Cortex of kidney (tissue), 1 donor: ENCODE measurements at places on chromosomes 12 and 14.

DNA sequence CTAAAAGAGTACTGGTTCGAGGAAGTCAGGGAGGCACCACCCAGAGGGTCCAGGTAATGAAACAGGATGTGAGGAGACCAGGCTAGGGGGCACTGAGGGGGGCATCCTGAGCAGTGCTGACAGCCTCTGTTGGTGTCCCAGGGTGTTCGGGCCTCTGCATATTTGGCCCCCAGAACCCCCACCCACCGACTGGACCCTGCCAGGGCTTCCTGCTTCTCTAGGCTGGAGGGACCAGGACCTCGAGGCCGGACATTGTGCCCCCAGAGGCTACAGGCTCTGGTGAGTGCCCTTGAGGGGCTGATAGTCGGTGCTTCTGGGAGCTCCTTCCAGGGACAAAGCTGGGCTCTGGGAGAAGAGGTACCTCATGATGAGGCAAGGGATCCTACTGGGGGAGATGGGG lies 2.6 kb downstream of the TROAP start:
- no peak for DNase-seq

- DNase-seq, result no peak
Measured at GRCh38 chr14:64572386-64573104, 22.8 kb downstream of the PPP1R36 start.

DNA sequence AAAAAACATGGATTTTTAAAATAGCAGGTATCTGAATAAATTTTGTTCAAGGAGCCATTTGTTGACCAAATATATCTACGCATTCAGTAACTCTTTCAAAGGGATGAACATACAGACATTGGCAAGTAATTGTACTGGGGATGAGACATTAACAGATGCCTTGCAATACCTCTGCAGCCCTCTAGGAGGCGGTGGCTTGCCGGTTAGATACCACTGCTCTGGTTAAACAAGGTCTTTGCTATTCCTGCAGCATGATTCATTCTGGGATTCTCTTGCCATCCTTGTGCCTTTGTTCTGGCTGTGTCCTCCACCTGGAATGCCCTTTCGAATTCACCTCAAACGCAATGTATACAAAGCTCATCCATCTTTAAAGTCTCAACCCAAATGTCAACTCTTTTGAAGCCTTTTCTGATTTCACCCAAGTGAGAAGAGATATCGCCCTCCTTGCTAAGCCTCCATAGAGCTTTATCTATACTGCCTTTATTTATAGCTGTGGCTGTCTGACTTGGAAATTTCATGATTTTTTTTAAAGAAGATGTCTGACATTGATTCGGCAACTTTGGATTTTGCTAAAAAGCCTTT lies 131.0 kb upstream of the SRRM4 start:
- no peak for DNase-seq

- DNase-seq, result no peak
Measured at GRCh38 chr12:122793685-122794106, 19.3 kb downstream of the CCDC62 start.

- DNase-seq, result no peak
Measured at GRCh38 chr12:81417056-81417455, 339.2 kb downstream of the ACSS3 start.

- DNase-seq, result no peak
Measured at GRCh38 chr12:68506619-68507018, 104.1 kb upstream of the RAP1B start.

GRCh38 chr12:6462234-6462995 lies 8.1 kb downstream of the VAMP1 start:
- DNase-seq, result no peak

GRCh38 chr14:65824285-65824977 lies 411.9 kb downstream of the FUT8 start:
- DNase-seq, result no peak
